ENCODE measurements at places on chromosomes 12 and 14. TPM values are rescaled to one million over a fixed set of nuclear protein-coding genes. Genes with fewer than 3 reads are reported as not detected.

GRCh38 chr12:93667672-93668071 is 9.5 kb upstream of the CRADD start:
- no peaks in the 10 kb centered on the region for H3K27me3 ChIP-seq
- peaks cover 12% of the 10 kb centered on the region for H3K36me3 ChIP-seq
- H3K4me1 ChIP-seq: peaks cover 13% of the 10 kb centered on the region
- DNase-seq: no peak
- H3K4me3 ChIP-seq: no peak overlapping the region

DNA sequence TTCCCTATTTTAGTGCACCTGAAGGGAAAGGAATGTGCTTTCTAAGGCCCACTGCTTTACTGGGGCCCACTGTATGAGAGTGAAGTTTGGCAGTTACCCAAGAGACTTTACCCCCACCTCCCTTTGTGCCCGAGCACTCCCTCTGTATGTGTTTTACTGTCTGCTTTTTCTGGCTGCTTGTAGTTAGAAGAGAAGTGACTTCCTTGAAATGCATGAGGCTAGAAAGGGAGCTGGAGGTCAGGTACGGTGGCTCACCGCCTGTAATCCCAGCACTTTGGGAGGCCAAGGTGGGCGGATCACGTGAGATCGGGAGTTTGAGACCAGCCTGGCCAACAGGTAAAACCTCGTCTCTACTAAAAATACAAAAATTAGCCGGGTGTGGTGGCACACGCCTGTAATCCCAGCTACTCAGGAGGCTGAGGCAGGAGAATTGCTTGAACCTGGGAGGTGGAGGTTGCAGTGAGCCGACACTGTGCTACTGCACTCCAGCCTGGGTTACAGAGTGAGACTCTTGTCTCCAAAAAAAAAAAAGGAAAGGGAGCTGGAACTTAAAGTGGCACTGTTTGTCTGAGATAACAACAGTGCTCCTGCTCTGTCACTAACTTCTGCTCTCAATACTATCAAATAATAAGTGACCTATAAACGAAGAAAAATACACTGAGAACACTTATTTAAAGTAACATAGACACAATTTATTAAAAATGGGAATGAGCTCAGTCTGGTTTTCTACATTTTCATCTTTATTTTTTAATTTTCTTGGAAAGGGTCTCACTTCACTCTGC is 5.8 kb downstream of the TRIP11 start:
- H3K27ac ChIP-seq: peak overlapping the region; percentile 29
- peaks cover 47% of the 10 kb centered on the region for H3K4me1 ChIP-seq
- H3K27me3 ChIP-seq: no peaks in the 10 kb centered on the region
- peaks cover 9% of the 10 kb centered on the region for H3K36me3 ChIP-seq
- no peak for DNase-seq

GRCh38 chr12:32558903-32559302 is 120.2 kb upstream of the DNM1L start:
- no peak overlapping the region for H3K27ac ChIP-seq
- H3K4me3 ChIP-seq: no peak overlapping the region
- H3K4me1 ChIP-seq: no peaks in the 10 kb centered on the region
- no peak for DNase-seq

DNA sequence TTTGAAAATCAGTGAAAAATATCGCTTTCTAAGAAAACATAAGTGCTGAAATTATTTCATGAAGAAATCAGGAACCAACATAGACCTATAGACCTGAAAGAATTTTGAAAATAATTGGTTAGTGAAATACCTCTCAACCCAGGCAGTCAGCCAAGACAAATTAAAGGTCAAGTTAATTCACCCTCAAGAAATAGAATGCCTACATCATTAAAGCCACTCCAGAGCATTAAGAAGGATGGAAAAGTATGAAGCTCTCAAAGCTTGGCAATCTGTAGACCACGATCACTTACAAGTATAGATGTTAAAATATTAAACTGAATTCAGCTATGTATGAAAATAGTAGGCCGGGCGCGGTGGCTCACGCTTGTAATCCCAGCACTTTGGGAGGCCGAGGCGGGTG is 48.3 kb downstream of the SFSWAP start:
- H3K4me3 ChIP-seq: no peak overlapping the region
- H3K36me3 ChIP-seq: peaks cover 33% of the 10 kb centered on the region
- peaks cover 10% of the 10 kb centered on the region for H3K4me1 ChIP-seq
- H3K27ac ChIP-seq: peak overlapping the region; percentile 24
- H3K27me3 ChIP-seq: no peaks in the 10 kb centered on the region

GRCh38 chr12:108832730-108833354 is 24.5 kb downstream of the SSH1 start:
- no peak for DNase-seq
- H3K4me1 ChIP-seq: peaks cover 49% of the 10 kb centered on the region
- no peak overlapping the region for H3K27ac ChIP-seq
- no peaks in the 10 kb centered on the region for H3K27me3 ChIP-seq
- peaks cover 17% of the 10 kb centered on the region for H3K36me3 ChIP-seq

The CMKLR1 gene
- total RNA-seq: not detected

The BATF gene
- total RNA-seq: 185 TPM

The GPR135 gene
- total RNA-seq: 1.1 TPM

All from activated T-cell treated with anti-CD3 and anti-CD28 coated beads, Interleukin-2, amount 50 U/mL, for 72 hours (primary cell).